HS-27A (cell line): ENCODE measurements at places on chromosomes 16 and 17.

- DNase-seq = no peak
Measured at GRCh38 chr16:8924214-8924613, 39.5 kb downstream of the USP7 start.

- DNase-seq = no peak
Measured at GRCh38 chr17:40509626-40510327, 8.4 kb upstream of the TNS4 start.

DNA sequence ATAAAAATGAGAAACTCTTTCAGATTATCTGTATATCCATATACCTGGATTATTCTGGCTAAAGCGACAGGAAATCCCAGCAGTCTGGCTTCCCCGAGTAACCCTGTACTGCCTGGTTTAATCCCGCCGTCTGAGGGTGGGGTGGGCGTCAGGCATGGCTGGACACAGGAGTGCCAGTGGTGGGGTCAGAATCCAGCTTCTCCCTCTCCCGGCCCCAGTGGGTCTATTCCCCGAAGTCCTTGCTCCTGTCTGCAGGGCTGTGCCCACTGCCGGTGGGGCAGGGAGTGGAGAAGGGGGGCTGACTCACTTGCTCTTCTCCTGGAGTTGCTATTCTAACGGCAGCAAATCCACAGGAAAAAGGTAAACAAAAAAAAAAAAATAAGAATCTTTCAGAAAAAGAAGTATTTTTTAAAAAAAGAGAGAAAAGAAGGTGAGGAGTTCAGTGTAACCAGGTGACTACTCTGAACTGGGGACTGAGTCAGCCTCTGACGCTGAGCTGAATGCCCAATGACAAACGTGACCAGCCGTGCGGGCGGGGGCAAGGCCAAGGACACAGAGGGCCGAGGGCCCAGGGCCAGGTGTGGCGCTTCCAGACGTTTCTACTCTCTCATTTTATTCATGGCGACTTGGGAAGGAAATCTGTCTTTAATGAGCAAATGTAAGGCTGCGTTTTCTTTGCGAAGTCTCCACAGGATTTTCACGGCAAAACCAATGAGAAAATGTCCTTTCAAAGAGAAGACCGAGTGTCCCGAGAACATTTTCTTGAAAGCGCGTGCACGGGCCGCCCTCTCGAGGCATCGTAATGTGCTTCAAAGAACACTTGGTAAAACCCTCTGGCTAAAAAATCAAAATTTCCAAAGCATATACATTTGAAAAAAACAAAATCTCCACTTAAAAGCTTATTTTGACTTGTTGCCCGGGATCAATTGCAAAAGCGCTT, 20.2 kb downstream of the FOXF1 start:
- DNase-seq = no peak

DNA sequence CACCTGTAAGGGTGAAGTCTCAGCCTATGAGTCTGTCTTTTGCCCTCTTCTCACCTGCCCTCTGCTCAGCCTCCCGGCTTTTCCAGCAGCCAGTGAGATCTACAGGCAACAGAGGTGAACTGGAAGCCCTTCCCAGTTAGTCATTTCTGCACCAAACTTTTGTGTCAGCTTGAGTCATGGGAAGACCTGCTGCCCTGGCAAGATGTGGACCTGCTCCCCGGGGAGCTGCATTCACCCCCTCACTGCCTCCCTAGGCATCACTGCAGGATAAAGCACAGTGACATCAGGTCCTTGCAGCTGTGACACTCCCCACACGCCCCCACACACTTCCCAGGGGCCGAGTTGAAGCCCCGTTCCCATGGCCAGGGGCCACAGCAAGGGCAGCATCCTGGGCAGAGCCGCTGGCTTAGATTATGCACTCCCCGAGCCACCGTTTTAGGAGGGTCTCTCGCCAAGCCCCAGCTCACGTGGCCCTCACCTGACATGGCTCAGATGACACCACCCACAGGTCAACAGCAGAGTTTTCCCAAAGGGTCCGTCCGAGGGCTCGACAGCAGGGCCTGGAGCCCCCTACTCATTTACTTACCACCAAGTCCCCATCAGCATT, 6.5 kb upstream of the ABR start:
- DNase-seq = no peak

DNA sequence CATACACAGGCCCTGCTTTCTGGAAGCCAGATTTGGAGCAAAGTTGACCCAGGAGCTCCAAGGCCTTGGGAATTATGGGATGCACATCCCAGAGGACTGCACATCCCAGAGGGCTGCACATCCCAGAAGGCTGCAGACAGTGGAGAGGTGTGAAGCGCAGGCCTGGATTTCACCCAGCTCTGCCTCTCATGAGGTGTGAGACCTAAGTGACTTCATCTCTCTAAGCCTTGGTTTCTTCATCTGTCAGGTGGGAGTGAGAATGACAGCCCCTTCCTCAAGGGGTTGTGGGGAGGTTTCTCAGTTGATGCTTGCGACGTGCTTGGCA, 102.3 kb downstream of the GSG1L start:
- no peak for DNase-seq

DNA sequence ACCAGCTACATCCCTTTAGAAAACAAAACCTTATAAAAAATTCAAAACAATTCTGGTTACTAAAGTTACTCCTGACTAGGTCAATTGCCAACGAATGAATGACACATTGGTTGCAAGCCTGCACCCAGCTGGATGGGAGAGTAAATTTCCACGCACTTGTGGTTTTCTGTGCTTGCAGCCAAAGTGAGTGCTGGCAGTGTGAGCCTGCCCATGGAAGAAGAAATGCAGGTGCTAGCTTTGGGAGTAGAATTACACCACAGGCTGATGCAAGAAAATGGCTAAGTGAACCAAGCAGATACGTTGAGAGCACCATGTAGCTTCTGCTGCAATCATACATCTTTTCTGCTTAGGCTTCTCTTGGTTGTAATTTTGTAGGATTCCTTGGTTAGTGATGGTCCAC, 74.6 kb downstream of the SYCE1L start:
- no peak for DNase-seq

DNA sequence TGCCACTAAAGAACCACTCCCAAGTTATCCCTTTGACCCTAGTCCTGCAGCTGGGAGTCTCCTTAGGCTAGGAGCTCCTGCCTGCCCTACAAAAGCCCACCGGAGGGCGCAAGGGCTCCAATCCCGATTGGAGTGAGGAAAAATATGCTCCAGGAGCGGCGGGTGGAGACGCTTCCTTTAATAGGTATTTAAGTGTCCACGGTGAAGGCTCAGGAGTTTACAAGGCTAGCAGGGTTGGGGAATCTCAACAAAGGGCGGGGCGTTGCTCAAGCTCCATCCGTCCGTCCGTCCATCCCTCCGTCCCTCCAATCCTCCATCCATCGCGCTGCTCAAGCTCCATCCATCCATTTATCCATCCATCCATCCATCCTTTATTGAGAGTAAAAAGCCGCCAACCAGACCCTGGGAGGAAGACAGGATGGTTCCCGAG, 556 bp upstream of the SPNS1 start:
- peak; percentile 31 for DNase-seq

DNA sequence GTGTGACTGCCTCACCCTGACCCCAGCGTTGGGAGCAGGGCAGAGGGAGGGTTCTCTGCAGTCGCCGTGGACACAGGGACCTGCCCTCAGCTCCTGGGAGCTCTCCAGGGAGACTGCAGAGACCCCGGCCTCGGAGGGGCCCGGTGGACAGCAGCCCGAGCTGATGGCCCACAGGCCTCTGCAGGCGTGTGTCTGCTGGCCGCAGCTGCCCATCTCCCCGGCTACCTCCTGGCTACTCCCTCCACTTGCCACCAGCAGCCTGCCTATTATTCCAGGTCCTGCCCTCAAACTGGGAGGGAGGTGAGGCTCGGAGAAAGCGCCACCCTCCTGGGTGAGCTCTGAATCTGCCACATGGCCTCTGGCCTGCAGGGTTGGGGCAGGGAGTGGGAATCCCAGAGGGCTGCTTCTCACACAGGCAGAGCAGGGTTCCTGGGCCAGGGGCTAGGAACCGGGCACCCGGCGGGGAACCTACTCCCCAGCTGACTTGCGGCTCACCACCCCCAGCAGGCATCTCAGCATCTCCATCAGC, 7.2 kb downstream of the SLC16A5 start:
- DNase-seq = no peak

DNA sequence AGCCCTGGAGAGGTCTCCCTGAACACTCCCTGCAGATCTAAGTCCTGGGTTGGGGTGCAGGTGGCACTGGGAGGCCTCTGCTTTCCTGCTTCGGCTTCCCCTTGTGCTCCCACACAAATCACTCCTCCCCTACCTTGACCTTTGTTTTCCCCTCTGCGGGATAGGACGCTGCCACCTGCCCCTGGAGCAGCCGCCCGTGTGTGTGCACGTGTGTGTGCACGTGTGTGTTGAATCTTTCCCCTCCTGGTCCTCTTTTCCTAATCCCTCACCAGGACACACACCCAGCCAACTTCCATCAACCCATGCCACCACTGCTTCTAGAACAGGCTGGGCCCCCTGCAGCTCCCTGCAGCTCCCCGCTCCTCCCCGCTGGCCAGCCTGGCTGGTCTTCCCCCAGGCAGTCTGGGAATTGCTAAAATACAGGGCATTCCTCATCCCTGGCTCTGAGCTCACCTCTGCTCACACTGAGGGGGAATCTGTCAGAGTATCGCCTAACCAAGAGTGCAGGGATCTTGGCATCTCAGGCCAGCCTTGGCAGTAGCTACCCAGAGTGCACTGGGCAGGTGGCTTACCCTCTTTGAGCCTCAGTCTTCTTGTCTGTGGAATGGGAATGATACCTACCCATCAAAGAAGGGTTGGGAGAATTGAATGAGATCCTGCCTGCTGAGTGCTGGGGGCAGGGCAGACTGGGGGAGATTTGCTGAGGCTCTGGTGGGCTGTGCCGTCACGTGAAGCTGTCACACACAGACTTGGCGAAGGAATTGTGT, 198.5 kb downstream of the NTN1 start:
- no peak for DNase-seq

DNA sequence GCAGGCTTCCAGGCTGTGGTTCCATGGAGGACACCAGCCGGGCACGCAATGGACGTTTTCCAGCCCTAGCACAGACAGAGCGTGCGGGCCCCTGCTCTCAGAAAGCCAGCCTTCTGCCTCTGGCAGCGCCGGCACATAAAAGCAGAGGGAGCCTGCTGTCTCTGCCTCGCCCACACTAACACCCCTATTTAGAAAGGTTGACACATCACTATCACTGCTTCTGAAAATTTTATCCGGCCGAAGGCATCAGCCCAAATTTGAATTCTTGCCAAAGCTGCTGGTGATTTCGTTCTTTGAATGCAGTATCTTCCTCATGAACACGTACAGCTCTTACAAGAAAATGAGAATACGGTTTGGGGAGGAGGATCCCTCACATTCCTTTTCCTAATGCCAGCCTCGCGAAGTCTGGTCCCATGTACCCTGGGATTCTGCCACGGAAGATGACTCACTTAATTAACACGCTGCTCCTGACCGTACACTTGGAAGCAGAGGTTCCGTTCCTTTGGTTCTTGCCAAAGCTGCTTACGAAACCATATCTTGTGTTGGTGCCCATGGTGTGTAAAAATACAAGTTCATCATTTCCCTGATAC, 1.3 kb upstream of the RAB11FIP3 start:
- peak; percentile 95 for DNase-seq

DNA sequence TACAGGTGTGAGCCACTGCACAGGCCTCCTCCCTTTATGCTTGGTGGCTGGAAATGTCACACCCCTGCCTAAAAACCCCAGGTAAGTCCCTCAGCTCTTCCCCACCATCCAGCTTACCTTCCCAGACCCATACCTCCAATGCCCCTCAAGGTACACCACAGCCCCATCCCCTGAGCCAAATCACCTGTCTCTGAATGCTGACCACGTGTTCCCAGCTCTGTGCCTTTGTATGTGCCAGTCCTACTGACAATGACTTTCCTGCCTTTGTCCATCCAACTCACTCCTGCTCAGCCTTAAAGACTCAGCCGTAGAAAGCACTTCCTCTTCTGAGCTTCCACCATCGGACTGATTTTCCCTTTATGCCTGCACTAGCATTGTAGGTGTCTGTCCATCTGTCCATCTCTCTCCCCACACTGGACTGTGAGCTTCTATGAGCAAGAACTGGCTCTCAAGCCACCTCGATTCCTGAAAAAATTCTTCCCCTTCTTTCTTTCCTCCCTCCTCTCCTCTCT, 30.7 kb upstream of the GOSR2 start:
- no peak for DNase-seq

DNA sequence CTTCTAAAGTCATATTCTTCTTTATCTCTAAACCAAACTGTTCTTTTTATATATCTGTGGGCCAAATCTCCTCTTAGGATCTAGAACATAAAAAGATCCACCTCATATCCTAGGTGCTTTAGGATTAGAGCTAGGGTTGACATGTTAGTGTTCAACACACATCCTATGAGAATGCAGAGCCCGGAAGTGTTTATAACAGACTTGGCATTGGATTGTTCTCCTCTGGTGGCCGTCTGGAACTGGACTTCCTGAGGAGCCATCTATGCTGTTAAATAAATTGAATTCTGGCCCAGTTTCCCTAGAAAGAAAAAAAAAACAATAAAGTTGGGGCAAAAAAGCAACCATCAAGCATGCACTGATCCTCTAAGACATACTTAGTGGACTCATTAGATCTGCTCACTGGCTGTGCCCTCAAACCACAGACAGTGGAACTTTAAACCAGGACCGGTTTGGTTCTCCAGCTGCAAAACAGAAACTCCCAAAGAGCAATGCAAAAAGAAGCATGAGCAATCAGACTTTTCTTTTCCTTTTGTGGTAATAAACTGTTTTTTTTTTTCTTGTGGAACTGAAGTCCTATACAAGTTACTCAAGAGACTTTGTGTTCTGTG, 182.5 kb downstream of the ZNF18 start:
- no peak for DNase-seq

GRCh38 chr17:20993863-20994778, 48.7 kb downstream of the USP22 start:
- no peak for DNase-seq

DNA sequence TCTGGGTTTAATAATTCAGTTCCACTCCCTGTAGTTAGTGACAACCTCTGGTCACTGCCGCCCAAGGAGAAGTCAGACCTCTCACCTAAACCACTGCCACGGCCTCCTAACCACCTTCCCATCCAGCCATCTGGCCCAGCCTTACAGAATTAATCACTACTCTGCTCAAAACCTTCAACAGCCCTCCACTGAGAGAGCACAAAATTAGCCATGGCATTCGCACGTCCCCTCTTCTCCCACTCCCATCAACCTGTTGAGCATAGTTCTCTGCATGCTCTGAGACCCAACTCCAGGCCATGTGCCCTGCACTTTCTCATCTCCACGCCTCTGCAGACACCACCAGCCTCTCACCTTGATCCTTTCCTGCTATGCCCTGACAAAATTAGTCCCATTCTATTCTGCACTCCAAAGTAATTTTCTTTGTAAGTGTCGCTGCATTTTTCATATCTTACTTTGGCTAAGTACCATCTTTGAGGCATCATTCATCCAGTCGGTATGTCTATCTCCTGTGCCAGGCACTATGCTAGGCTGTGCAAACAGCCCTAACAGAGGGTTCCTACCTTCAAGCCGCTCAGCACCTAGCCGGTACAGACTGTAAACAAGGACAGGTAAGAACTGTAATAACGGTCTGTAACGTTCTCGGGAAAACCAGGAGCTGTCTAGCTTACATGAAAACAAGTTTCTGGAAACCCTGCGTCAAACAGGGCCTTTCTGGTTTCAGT, 963 bp downstream of the COPRS start:
- DNase-seq = no peak

- DNase-seq = no peak
Measured at GRCh38 chr17:61388561-61389356, 10.9 kb upstream of the TBX2 start.

GRCh38 chr17:18247613-18248001, 10.9 kb downstream of the FLII start:
- no peak for DNase-seq
